ENCODE measurements at places on chromosomes 6 and 20.

DNA sequence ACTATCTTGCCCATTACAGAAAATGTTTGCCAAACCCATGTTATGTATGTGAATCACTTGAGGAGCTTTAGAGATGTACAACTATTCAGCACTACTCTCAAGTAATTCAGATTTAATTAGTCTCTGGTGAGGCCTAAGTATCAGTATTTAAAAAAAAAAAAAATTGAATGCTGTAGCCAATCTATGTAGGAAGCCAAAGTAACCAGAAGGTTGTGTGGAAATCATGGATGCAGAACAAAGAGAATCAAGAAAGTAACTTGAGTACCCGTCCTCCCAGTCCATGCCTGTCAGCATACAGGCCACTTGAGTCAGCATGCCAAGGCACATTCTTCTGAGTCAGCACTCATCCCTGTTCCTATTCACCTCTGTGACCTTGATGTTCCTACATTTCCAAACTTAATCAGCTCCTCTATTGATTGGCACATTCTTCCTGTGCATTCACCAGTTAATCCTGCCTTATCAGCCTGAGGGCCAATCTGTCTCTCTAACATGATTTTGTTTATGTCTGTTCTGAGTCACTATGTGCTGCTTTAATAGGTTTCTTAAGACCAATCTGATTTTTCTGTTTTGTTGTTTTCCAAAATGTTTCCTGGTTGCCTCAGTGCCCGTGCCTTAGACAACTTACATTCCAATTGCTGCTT lies 165.6 kb downstream of the KCNQ5 start:
- DNase-seq = peak; percentile 13

GRCh38 chr6:55445648-55446204 lies 118.5 kb downstream of the GFRAL start:
- DNase-seq = peak; percentile 60

GRCh38 chr6:37192666-37193065 lies 22.7 kb downstream of the PIM1 start:
- no peak for DNase-seq

- no peak for DNase-seq
Observed at GRCh38 chr20:31908016-31908415, 37.6 kb downstream of the TTLL9 start.

- no peak for DNase-seq
Observed at GRCh38 chr6:10945845-10946244, 59.0 kb downstream of the SYCP2L start.
